ENCODE measurements at places on chromosomes 11 and 22. TPM values are rescaled to one million over a fixed set of nuclear protein-coding genes. Genes with fewer than 3 reads are reported as not detected.

Gene TRIM48
- total RNA-seq = not detected

Gene CECR2
- not detected for total RNA-seq

Gene POTEH
- total RNA-seq = not detected

Gene ZDHHC13
- total RNA-seq = 16.1 TPM

Gene ROBO4
- not detected for total RNA-seq

Gene OR5D14
- total RNA-seq = not detected

- DNase-seq = peak; percentile 44
Observed at GRCh38 chr22:26484360-26484706, 656 bp downstream of the SRRD start.

DNA sequence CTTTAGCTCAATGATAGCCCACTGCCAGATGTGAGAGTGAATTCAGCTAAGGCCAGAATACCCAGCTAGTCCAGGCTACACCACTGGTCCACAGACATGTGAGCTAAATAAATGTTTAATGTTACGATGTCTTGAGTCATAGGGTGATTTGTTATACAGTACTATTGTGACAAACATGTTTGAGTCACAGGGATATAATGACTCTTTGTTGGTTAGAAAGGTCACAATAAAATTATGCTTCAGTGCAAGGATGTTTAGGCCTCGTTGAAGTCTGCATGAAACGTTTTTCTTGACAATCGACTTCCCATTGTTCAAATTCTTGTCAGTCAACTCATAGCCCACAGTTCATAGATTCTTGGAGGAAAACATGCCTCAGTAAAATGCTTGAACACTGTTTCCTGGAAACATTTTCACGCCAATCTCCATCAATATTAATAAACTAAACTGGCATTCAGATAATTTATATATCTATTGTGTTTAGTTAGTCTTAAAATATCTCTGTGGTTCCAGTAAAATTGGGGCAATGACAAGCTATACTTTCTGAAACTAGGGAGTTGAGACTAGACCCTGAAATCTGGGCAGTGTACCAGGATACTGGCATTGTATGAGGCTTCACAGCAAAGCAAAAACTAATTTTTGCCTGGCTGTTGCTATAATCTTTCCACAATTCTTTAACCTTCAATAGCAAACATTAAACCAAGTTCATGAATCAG, 650.8 kb upstream of the KIRREL3 start:
- no peak for DNase-seq

DNA sequence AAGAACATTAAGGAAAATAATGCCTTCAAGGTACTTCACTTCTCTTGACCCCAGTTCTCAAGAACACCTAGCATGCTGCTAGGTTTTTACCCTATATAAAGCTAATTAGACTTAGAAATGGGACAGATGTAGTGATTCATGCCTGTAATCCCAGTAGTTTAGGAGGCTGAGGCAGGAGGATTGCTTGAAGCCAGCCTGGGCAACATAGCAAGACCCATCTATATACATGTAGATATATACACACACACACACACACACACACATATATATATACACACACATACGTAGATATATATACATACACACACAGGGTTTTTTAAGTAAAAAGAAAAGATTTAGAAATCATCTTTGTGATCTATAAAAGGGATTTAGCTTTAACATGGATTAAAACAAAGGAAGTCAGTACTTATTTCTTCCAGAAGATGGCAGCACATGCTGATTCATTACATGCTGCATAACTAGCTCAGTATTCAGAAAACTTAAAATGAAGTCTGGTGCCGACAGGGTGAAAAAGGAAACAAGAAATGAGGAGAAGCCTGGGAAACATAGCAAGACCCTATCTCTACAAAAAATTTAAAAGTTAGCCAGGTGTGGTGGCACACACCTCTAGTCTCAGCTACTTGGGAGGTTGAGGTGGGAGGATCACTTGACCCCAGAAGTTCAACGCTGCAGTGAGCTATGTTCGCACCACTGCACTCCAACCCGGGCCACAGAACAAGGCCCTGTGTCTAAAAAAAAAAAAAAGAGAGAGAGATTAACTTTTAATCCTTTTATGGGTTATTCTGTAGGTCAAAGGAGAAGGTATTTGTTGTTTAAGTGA, 28.5 kb upstream of the RBX1 start:
- DNase-seq = no peak

GRCh38 chr22:44586351-44586990, 88.4 kb upstream of the RTL6 start:
- DNase-seq = no peak

DNA sequence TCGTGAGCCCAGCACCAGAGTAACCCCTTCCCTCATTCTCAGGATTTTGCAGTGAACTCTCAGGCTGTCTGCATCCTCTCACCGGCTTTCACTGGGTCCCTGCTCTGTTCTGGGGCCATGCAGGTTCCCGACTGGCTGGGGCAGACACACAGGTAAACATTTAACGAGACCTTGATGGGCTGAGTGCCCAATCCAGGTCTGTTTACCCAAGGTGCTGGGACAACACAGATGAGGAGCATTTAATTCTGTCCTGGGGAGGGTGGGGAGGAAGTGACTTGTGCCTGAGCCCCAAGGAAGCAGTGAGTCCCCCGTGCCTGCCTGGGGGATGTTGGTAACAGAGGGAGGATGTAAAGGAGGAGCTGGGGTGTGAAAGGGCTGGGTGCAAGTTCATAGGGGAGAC, 4.4 kb downstream of the BIK start:
- DNase-seq = no peak

GRCh38 chr11:126591966-126592489, 236.5 kb downstream of the ST3GAL4 start:
- DNase-seq = no peak

DNA sequence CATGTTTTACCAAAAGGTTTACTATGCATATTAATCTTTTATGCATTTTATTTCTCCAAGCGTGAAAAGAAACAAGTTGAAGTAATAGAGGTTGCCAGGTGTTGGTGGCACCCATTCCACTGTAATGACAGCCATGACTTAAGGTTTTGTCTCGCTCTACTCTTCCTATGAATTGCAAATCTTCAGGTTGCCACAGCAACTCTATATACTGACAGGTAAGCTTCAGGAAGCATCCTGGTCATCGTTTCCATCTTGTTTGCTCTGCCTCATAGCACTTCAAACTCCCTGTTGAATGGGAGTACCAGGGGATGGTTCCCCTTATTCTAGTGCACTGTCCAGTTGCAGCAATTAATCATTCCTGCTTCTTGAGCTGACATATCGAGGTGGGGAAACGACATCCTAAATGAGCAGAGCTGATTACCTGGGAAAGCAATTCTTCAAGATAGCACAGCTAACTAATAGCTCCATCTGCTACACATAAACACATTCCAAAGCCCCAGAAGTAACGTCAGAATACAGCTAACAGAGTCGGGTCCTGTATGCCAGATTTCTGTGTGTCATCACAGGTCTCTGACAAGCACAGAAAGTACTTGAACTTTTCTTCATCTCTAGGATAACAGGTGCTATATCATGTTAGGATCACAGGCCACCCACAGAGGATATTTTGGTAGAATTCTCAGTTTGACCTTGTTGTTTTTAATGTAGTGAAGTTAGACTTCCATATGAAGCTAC, 80.3 kb downstream of the CADM1 start:
- DNase-seq = no peak

DNA sequence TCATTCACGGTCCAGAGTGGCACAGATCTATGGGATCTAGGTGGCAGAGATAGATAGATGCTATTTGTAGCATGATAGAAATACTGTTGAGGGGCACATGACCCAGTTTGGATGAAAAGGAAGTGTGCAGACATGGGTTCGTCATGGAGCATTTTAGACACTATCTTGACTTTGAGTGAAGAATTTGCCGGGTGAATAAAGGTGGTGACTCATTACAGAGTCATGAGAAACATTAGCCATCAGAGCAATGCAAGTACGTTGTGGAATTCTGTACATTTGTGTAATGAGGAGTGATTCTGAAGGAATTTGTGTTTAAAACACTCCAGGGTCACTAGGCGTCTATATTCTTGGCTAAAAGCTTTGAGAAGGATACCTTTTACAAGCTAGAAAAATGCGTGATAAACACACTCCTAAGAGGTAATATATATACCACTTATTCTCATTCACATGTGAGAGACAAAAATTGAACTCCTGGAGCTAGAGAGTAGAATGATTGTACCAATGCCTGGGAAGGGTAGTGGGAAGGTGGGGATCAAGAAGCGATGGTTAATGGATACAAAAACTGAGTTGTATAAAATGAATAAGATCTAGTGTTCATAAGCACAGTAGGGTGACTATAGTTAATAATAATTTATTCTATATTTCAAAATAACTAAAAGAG, 593.7 kb upstream of the LUZP2 start:
- no peak for DNase-seq

DNA sequence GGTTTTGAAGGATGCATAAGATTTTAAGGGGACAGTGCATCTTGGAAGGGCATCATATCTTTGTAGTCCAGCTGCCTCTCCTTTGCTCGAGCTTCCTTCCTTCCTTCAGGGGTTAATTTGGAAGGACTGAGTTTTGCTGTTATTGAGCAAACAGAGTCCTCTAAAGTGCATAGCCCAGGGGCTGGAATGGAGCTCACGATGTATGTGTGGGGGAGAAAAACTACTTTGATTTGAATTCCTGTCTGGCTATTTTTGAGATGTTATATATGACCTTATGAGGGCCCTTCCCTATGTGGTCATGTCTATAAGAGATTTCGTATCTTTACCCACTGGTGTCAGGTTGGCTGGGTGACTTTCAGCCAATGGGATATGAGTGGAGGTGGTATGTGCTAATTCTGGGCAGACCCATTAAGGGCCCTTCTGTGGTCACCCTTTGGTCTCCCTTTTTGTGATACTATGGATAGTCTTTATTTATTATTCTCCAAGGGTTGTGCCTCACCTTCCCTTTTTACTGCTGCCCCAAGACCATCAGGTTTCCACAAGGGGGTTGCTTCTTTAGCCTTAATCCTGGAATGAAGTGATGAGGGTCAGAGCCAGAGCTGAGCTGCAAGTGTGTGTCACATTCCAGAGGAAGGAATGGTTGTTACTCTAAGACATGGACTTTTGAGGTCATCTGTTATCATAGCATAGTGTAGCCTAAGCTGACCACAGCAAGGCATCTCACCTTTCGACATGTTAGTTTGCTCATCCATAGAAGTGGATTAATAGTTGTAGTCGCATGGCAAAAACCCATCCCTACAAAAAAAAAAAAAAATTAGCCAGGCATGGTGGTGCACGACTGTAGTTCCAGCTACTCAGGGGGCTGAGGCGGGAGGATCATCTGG, 54.6 kb downstream of the LRRC74B start:
- DNase-seq = no peak

DNA sequence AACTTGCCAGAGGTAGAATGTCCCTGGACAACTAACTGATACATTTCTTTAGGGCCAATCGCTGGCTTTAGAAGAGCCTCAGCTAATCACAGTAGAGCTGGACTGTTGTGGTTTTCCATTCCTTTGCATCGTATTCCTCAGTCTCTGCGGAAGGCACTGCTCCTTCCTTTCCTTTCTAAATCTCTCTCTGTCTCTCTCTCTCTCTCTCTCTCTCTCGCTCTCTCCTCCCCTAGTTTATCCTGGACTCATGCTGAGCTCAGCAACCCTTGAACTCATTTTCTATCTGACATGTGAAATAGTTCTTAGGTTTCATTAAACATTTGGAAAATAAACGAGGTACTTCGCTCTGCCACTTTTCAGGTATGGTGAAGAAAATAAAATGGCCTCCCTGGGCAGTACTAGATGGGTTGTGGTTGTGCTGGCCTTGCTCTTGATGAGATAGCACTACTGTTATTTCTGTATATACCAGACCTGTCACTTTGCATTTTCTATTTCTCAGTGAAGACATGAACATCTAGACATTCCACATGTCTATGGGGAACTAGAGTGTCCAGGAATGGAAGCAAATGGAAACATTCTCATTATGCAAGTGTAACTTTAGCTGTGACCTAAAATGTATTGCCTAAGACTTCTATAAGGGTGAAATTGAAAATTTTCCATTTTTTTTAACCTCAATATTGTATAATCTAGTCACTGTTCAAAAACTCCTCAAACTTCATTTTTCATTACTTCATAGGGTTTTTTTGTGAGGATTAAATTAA, 12.0 kb upstream of the SESN3 start:
- no peak for DNase-seq

GRCh38 chr11:46127150-46127638, 5.9 kb upstream of the PHF21A start:
- DNase-seq = peak; percentile 82

DNA sequence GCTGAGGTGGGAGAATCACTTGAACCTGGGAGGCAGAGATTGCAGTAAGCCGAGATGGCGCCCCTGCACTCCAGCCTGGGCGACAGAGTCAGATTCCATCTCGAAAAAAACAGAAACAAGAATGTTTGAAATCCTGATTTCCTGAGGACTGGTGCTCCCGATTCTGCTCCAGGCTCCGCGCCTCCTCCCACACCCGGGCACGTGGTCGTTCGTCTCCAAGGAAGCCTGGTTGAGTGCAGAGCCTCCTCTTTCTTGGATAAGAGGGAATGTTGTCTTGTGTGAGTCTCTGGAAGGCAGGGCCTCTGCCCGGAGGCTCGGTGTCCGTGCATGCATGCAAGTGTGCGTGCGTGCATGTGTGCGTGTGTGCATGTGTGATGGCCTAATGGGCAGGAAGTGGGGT, 30.1 kb downstream of the BRSK2 start:
- DNase-seq = no peak

DNA sequence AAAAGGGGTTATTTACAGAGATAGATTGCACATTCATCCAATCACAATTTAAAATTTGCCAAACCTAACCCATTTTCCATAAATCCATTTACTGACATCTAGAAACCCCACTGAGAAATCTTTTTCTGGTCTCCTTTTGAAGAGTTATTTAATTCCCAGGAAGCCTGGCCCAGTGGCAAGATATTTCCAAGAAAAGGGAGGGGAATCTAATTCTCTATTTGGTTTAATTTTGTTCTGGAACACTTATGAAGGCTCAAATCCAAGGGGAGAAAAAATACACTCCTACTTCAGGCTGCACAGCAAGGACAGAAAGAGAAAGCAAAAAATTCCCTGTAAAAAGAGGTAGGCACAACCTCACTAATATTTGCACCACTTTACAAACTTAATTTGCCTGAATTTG, 88.2 kb upstream of the LDLRAD3 start:
- no peak for DNase-seq
